ENCODE measurements at places on chromosomes 2 and 18.

- DNase-seq: peak; percentile 88
- H3K27me3 ChIP-seq: no peaks in the 10 kb centered on the region
- H3K4me1 ChIP-seq: peaks cover 9% of the 10 kb centered on the region
- no peak overlapping the region for H3K27ac ChIP-seq
- H3K4me3 ChIP-seq: no peak overlapping the region
Measured at GRCh38 chr2:9770308-9771100, 72.8 kb upstream of the TAF1B start.

- H3K4me3 ChIP-seq: no peak overlapping the region
- DNase-seq: no peak
- H3K27ac ChIP-seq: no peak overlapping the region
- H3K27me3 ChIP-seq: no peaks in the 10 kb centered on the region
Measured at GRCh38 chr2:165162466-165162865, 41.4 kb downstream of the SCN3A start.

DNA sequence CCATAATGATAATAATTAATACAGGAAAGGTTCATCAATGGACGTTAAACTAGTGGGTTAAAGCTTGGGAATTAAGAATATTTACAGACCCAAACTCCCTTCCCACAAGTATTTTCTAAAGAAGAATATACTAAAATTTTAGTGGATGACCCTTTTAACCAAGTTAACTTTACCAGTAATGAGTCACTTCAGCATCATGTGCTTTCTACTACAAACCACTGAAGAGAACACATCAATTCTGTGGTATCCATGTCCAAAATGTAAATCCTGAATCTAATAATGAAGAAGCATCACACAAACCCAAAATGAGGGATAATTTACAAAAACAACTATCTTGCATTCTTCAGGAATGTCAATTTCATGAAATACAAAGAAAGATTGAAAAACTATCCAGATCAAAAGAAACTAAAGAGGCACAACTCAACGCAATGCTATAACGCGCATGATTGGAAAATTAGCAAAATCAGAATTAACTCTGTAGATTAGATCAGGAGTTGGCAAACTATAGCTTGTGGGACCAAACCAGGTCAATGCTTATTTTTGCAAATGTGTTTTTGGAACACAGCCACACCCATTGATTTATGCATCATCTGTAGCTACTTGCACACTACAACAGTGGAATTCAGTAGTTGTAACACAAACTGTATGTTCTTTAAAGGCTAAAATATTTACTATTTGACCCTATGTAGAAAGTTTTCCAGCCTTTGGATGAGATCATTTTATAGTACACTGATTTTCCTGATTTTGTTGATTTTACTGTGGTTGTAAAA lies 27.5 kb downstream of the COPS8 start:
- H3K36me3 ChIP-seq: no peaks in the 10 kb centered on the region
- no peak for DNase-seq
- no peak overlapping the region for H3K4me3 ChIP-seq
- no peak overlapping the region for H3K27ac ChIP-seq

GRCh38 chr2:70851704-70852103 lies 16.1 kb upstream of the CD207 start:
- no peaks in the 10 kb centered on the region for H3K4me1 ChIP-seq
- H3K36me3 ChIP-seq: no peaks in the 10 kb centered on the region
- no peak overlapping the region for H3K4me3 ChIP-seq
- H3K27me3 ChIP-seq: no peaks in the 10 kb centered on the region

GRCh38 chr2:227415538-227416424 lies 28.0 kb upstream of the SCYGR1 start:
- H3K4me3 ChIP-seq: no peak overlapping the region
- DNase-seq: peak; percentile 9
- no peak overlapping the region for H3K27ac ChIP-seq
- no peaks in the 10 kb centered on the region for H3K27me3 ChIP-seq
- no peaks in the 10 kb centered on the region for H3K4me1 ChIP-seq

GRCh38 chr2:27621524-27621923 lies 7.3 kb downstream of the CCDC121 start:
- H3K27ac ChIP-seq: no peak overlapping the region
- peaks cover 18% of the 10 kb centered on the region for H3K36me3 ChIP-seq
- H3K27me3 ChIP-seq: no peaks in the 10 kb centered on the region
- no peak overlapping the region for H3K4me3 ChIP-seq
- no peak for DNase-seq

DNA sequence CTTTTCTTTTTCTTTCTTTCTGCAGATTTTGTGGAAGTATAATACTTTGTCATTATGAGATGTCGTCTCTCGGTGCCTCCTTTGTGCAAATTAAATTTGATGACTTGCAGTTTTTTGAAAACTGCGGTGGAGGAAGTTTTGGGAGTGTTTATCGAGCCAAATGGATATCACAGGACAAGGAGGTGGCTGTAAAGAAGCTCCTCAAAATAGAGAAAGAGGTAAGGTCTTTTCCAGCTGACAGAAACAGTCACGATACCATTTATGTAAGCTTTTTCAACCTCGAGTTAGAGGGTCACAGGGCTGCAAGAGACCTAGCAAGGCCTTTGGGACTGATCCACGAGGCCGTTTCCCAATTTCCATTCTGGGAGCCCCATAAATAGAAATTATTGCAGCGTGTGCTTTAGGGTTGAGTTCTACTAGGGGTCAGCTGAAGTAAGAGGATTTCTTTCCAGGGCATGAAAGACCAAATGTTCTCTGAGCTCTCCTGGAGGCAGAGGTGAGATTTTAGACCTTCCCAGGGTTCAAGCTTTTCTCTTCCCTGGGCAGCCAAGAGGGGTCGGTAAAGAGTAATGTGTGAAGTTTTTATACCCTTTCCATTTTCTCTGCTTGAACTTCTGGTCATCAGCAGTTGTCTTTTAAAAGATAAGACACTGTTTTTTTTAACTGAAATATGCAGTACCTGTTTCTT lies 15.5 kb downstream of the MAP3K20 start:
- H3K4me3 ChIP-seq: no peak overlapping the region
- no peaks in the 10 kb centered on the region for H3K27me3 ChIP-seq
- no peak overlapping the region for H3K27ac ChIP-seq
- no peak for DNase-seq
- H3K36me3 ChIP-seq: peaks cover 3% of the 10 kb centered on the region

GRCh38 chr2:235333076-235333475 lies 160.8 kb upstream of the AGAP1 start:
- DNase-seq: peak; percentile 97
- no peak overlapping the region for H3K4me3 ChIP-seq
- peaks cover 6% of the 10 kb centered on the region for H3K4me1 ChIP-seq
- H3K27me3 ChIP-seq: no peaks in the 10 kb centered on the region
- H3K36me3 ChIP-seq: no peaks in the 10 kb centered on the region

DNA sequence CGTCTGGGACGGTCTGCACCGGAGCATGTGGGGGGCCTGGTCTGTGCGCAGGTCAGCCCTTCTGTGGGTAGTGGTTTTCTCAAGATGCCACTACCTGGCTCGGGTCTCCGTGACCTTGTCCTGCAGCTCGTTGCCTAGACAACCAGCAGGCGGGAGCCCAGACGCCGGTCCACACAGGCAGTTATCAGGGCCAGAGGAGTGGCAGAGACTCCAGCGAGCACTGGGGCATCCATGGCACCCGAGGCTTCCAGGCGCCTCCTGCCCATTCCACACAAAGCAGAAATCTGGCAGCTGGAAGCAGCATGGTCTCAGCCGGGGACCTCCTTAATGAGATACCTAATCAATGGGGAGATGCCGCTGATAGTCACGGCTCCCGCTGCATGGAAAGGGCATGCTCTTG lies 156.1 kb downstream of the FAM210A start:
- H3K4me1 ChIP-seq: peaks cover 5% of the 10 kb centered on the region
- H3K36me3 ChIP-seq: no peaks in the 10 kb centered on the region

GRCh38 chr2:30371028-30371689 lies 75.9 kb upstream of the LCLAT1 start:
- H3K36me3 ChIP-seq: peaks cover 2% of the 10 kb centered on the region
- peaks cover 18% of the 10 kb centered on the region for H3K4me1 ChIP-seq
- no peak overlapping the region for H3K27ac ChIP-seq
- DNase-seq: no peak
- H3K4me3 ChIP-seq: no peak overlapping the region
- H3K27me3 ChIP-seq: no peaks in the 10 kb centered on the region

DNA sequence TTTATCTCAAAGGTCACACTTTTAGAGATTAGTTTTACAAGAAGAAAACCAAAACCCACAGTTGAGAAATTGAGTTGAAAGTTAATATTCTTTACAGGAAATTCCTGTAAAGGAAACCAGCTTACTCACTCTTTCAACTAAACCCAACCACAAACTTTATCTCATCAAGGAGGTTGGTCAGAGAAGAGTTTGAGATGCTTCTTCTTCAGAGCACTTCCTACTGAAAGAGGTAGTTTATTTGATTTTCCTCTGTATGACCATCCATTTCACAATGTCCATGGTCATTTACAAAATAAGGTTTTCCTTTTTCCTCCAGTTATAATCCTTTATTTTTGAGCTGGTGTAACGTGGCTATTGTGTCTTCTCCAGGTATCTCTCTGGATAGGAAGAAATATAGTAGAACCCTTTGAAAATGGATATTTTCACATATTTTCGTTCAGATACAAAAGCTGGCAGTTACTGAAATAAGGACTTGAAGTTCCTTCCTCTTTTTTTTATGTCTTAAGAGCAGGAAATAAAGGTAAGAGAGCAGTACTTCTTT lies 4.5 kb upstream of the IL18RAP start:
- H3K27ac ChIP-seq: no peak overlapping the region
- no peaks in the 10 kb centered on the region for H3K36me3 ChIP-seq
- no peak overlapping the region for H3K4me3 ChIP-seq
- no peaks in the 10 kb centered on the region for H3K4me1 ChIP-seq
- H3K27me3 ChIP-seq: no peaks in the 10 kb centered on the region
- no peak for DNase-seq

GRCh38 chr2:119261493-119262225 lies 38.0 kb downstream of the STEAP3 start:
- H3K27me3 ChIP-seq: no peaks in the 10 kb centered on the region
- peaks cover 12% of the 10 kb centered on the region for H3K4me1 ChIP-seq
- no peaks in the 10 kb centered on the region for H3K36me3 ChIP-seq
- H3K4me3 ChIP-seq: no peak overlapping the region

DNA sequence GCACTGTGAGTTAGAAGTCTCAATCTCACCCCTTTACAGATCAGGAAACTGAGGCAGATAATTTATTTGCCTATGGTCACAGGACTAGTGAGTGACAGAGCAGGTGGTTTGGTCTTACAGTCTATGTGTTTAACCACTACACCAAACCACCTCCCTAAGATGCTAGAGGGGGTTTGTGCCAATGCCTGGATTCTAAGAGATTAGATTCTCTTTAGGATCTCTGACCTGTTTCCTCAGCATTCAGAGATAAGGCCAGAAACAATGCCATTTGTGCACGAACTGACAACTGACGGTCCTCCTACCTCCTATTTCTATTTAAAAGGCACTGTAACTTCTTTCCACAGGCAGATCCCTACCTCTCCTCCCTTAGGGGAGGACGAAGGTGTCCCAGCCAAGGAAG lies 2.3 kb upstream of the SLC20A1 start:
- no peaks in the 10 kb centered on the region for H3K27me3 ChIP-seq
- no peak overlapping the region for H3K27ac ChIP-seq
- peaks cover 14% of the 10 kb centered on the region for H3K4me1 ChIP-seq
- no peak overlapping the region for H3K4me3 ChIP-seq

DNA sequence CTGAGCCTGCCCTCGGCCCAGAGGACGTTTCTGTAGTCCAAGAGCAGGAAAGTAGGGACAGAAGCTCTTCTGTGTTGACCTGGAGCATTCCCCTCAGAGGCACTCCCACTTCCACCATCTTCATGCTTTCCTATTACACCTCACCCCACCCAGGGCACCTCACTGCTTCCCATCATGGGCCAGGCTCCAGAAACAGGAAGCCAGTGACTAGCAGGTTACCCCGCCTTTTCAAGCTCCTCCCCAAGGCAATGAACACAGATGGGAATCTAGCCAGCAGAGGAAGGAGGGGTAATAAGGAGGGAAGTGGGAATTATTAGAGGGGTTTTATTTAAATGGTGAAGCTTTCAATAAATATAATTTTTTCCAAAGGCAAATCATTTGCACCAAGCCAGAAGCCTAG lies 308.8 kb upstream of the MGAT5 start:
- no peaks in the 10 kb centered on the region for H3K4me1 ChIP-seq
- DNase-seq: no peak
- no peak overlapping the region for H3K27ac ChIP-seq
- H3K36me3 ChIP-seq: no peaks in the 10 kb centered on the region

GRCh38 chr18:38032516-38032915 lies 466.9 kb upstream of the CELF4 start:
- H3K4me1 ChIP-seq: no peaks in the 10 kb centered on the region
- no peak overlapping the region for H3K4me3 ChIP-seq
- no peak for DNase-seq
- no peaks in the 10 kb centered on the region for H3K27me3 ChIP-seq

GRCh38 chr18:12408247-12408869 lies 629 bp downstream of the PRELID3A start:
- no peaks in the 10 kb centered on the region for H3K27me3 ChIP-seq
- DNase-seq: no peak
- peak overlapping the region; percentile 69 for H3K4me3 ChIP-seq
- no peaks in the 10 kb centered on the region for H3K36me3 ChIP-seq
- no peak overlapping the region for H3K27ac ChIP-seq

DNA sequence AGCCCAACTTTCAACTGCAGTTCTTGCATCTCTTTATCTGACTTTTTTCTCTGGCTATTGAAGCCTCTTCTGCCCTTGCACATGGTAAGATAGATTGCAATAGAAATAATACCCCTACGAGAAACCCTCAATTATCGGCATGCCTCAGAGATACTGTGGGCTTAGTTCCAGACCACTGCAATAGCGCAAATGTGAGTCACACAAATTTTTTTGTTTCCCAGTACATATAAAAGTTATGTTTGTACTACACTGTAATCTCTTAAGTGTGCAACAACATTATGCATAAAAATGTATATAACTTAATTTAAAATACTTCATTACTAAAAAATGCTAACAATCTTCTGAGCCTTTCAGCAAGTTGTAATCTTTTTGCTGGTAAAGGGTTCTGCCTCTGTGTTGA lies 124.7 kb downstream of the PDE1A start:
- no peak overlapping the region for H3K4me3 ChIP-seq
- DNase-seq: no peak
- no peaks in the 10 kb centered on the region for H3K36me3 ChIP-seq
- no peaks in the 10 kb centered on the region for H3K4me1 ChIP-seq

- H3K27ac ChIP-seq: no peak overlapping the region
- no peaks in the 10 kb centered on the region for H3K27me3 ChIP-seq
- no peak overlapping the region for H3K4me3 ChIP-seq
Measured at GRCh38 chr2:237304763-237305514, 109.0 kb downstream of the COL6A3 start.

- H3K27me3 ChIP-seq: no peaks in the 10 kb centered on the region
- H3K4me3 ChIP-seq: no peak overlapping the region
- no peak overlapping the region for H3K27ac ChIP-seq
- DNase-seq: no peak
- peaks cover 5% of the 10 kb centered on the region for H3K4me1 ChIP-seq
Measured at GRCh38 chr18:48026216-48026615, 95.8 kb upstream of the SMAD2 start.

GRCh38 chr18:42477267-42477666 lies 522.2 kb downstream of the PIK3C3 start:
- no peaks in the 10 kb centered on the region for H3K27me3 ChIP-seq
- H3K4me1 ChIP-seq: no peaks in the 10 kb centered on the region
- H3K36me3 ChIP-seq: no peaks in the 10 kb centered on the region
- H3K27ac ChIP-seq: no peak overlapping the region
- H3K4me3 ChIP-seq: no peak overlapping the region
- DNase-seq: no peak
